ENCODE measurements at places on chromosomes 7 and 10. TPM values are rescaled to one million over a fixed set of nuclear protein-coding genes. Genes with fewer than 3 reads are reported as not detected.

- peak; percentile 55 for DNase-seq
These were observed 85.2 kb downstream of the RTKN2 start for GRCh38 chr10:62183442-62183841.

DNA sequence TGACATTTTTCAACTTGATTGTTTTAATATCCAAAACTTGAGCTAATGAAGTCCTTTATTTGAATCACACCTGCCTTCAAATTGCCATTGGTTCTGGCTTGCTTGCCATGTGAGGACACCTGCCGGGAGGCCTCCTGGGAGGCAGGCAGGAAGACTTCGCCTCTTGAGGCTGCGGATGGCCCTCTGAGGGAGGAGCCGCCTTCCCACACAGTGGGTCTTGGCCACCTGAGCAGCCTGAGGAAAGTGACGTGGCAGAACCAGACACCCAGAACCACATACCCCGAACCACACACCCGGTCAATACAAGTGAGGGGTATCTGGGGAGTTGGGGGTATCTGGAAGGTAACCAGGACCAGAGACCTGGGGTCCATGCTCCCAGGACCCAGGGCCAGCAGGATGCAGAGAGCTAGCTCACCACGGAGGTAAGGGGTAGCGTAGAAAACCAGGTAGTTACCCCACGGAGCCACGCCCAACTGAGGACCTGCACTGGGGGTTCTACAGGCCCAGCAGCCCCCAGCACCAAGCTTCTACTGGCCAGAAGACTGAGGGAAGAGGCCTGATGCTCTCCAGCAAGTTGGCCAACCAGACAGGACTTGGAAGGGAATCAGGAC, 300.5 kb downstream of the TCERG1L start:
- DNase-seq, result no peak

DNA sequence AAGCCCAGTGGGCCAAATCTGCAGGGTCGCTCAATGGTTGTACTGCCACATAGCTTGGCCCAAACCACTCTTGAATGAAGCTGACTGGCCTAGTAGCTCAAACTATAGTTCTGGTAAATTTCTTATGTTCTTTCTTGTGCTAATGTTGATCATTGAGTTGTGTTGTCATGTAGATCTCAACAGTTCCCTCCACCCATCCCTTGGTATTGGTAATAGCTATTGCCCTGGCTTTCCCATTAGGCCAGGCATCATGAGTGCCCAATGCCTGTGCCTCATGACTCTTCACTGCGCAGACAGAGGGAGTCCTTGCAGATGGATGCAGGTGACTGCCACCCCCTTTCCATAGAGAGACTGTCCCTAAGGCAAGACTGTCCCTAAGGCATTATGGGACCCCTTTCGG, 988.4 kb downstream of the KCNMA1 start:
- DNase-seq, result no peak

IGF2BP3 gene
- 6.7 TPM for total RNA-seq

- no peak for DNase-seq
These were observed 238.3 kb upstream of the NFE2L3 start for GRCh38 chr7:25913598-25914224.

GRCh38 chr7:126839624-126840023, 413.1 kb downstream of the GRM8 start:
- DNase-seq, result no peak

LRGUK gene
- total RNA-seq, result 0.54 TPM

- no peak for DNase-seq
These were observed 25.7 kb upstream of the PLA2G12B start for GRCh38 chr10:72980348-72980747.

DNA sequence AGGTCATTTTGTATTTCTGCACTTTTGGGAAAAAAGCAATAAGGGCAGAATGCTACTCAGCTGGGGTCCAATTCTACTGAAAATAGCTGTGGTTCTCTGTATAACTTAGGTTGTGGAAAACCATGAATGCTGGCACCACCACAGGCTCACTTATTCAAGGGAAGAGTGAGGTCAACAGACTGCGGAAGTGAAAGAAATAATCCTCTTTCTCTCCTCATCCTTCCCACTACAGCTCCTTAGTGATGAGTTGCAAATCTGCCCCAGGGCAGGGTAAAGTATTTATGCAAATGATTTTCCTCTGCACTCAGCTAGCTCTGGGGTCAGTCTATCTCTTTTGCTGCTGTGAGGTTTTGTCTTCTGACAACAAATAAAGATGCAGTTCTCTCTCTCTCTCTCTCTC, 74.1 kb upstream of the PTPRZ1 start:
- no peak for DNase-seq

- DNase-seq, result no peak
These were observed 1006.6 kb upstream of the LRRN3 start for GRCh38 chr7:110084181-110084807.

DNA sequence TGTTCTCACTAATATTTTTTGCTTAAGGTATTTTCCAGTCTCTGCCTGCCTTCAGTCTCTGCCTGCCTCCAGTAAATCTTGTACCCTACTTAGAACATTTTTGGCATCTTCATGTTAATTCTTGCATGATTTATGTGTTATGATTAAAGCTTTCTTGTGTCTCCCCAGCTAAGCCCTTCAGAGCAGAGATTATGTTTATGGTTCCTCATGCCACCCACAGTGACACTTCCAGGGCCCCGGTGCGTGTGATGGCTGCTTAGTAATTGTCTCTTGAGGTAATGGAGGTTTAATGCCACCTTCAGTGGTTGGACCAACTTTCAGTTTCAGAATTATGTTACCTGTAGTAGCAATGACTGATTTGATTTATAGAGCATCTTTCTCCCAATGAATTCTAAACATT, 70.6 kb upstream of the MET start:
- no peak for DNase-seq

DNA sequence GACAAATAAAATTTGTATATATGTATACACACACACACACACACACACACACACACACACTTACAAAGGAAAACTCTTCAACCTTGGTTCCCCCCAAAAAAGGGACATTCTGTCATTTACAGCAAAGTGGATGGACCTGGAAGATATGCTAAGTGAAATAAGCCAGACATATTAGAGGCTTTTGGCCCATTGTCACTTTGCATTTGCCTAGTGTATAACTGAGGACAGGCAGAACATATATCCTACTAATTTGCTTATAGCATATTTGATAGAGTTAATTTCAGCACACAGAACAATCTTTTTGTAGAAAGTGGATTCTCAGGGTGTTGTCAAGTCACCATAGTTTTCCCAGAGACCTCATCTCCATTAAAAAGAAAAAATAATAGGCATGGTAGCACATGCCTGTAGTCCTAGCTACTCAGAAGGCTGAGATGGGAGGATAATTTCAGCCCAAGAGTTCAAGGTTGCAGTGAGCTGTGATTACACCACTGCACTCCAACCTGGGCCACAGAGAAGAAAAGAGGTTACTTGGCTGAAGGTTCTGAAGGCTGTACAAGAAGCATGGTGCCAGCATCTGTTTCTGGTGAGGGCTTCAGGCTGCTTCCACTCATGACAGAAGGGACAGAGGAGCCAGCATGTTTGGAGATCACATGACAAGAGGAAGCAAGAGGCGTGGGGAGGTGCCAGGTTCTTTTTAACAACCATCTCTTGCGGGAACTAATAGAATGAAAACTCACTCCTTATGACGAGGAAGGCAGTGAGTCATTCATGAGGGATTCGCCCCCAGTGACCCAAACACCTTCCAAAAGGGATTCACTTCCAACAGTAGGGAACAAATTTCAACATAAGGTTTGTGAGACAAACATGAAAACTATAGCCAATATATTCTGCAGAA, 135.6 kb downstream of the TMEM168 start:
- no peak for DNase-seq

DNA sequence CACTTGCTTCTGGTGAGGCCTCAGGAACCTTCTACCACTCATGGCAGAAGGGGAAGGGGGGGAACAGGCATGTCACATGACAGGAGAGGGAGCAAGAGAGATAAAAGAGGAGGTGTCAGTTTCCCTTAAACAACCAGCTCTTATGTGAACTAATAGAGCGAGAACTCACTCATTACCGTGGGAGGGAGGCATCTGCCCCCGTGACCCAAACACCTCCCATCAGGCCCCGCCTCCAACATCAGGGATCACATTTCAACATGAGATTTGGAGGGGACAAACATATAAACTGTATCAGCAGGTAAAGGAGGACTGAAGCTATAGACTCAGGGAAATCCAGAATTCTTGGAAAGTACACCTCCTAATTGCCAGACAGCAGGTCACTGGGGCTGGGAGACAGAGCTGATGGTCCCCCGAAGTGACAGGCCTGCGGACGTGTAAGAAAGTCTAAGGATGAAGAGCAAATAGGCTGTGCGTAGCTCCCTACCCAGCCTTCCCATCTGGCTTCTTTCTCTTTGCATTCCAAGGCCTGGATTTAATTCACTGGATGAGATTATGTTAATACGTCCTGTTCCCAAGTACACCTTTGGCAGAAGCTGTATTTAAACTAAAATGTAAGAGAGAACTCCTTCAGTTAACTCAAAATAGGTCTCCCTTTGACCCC, 186.7 kb upstream of the LYZL2 start:
- DNase-seq, result no peak

CRTAC1 gene
- total RNA-seq, result not detected

CABCOCO1 gene
- not detected for total RNA-seq

VWA2 gene
- 13.7 TPM for total RNA-seq

- DNase-seq, result no peak
These were observed 28.7 kb downstream of the ERLIN1 start for GRCh38 chr10:100157156-100157555.

PHKG1 gene
- total RNA-seq, result 1.1 TPM

GRCh38 chr7:68180761-68181160, 1184.1 kb downstream of the TYW1 start:
- DNase-seq, result no peak
